Choroid plexus epithelial cell (primary cell): ENCODE measurements at places on chromosomes 7 and 10.

- DNase-seq: no peak
Observed at GRCh38 chr7:149880638-149881311, 7.0 kb downstream of the ATP6V0E2 start.

DNA sequence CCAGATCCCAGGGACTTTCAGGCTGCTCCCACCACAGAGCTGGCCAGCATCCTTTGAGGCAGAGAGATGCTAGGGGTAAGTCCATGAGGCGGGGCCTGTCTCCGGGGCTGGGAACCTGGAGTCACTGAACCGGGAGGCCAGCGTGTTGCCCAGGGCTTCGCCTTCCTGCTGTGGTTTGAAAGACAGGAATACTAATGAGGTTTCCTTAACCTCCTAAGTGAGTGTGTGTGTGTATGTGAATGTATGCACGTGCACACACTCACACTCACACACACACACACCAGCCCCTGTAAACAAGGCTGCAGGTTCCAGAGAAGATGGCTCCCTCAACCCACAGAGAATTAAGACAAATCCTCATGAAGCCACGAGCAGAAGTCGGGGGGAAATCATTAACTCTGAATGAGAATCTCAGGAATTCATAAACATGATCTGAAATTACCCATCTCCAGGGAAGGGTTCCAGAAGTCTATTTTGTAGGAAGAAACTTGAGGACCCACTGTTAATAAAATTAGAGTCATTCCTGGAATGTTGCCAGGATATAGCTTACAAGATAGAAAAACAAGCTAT, 20.3 kb upstream of the PFKP start:
- DNase-seq: peak; percentile 23

GRCh38 chr7:5656233-5656632, 125.2 kb downstream of the RNF216 start:
- DNase-seq: no peak

DNA sequence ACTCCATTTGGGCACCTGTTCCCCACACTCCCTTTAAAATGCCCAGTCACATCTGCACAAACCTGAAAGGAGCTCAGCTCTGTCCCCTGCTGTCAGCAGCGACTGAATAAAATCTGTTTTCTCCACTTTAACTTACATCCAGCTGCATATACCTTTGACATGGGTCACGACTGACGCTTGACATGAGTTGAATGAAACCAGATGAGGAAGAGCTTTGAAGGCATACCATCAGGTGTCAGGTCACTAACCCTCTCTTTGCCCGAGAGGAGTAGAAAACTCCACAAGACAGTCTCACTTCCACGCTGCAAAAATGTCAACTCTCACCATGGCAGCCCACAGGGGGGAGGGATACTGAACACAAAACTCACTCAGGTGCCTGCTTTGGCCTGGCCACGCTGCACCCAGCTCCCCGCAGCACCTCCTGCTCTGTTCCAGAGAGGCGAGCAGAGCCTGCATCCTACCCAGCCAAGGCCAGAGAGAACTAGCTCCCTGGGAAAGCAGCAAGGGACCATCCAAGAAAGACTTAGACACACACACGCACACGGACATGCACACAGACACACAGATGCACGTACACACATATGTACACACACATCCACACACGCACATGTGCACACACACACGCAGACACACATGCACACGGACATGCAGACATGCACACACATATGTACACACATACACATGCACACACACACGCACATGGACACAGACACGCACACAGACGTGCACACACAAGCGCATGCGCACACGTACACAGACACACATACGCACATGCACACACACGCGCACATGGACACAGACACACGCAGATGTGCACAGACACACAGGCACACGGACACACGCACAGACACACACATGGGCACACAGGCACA, 191.0 kb downstream of the MAD1L1 start:
- no peak for DNase-seq

DNA sequence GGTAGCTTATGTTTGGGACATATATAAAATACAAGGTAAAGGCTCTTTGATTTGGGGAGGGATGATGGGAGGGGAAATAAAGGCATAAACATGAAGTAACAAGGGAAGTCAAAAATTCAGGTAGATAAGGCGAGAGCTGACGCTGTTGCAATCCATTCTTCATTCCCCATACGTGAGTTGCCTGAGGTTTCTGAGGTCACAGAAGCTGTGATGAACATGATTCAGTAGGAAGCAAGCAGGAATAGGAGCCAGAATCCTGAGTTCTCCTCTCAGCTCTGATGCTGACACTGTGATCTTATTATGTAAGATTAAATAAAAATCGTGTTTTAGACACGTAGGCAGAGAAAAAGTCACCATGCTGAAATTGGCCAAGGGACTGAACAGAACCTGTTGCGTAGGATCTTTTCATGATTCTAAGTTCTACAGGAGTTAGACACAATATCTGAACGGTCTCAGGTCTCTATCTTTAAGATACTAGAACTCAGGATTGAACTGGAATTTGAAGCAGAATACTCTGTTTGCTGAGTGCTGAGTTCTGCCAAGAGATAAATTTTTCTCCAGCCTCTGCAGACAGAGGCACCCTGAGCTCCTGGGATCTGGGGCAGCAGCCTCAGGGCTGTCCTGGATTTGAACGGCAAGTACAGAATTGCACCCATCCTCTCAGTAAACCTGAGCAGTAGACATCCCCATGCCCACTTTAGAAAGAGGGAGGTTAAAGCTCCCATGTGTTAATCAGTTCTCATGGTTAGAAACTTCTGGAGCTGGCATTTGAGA, 21.0 kb downstream of the KLF6 start:
- peak; percentile 66 for DNase-seq

DNA sequence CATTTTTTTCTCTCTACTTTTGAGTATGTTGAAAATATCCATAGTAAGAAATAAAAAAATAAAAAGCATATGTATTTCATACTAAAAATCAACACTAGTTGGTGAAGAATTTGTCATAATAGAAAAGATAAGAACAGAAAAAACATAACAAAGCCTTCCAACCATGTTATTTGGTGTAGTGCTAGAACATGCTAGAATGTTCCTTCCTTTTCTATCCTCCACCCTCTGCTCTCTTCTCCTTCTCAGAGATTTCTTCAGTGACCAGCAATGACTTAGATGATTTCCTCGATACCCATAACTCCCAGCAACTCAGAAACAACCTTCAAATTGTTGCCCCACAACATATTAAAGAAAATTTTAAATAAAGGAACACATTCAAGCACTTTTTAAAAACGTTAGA, 2.6 kb downstream of the ZC3HAV1 start:
- no peak for DNase-seq

- no peak for DNase-seq
Observed at GRCh38 chr7:79608005-79608404, 154.5 kb upstream of the MAGI2 start.

- DNase-seq: no peak
Observed at GRCh38 chr7:132519936-132520335, 56.3 kb downstream of the PLXNA4 start.

- DNase-seq: no peak
Observed at GRCh38 chr10:70455213-70455630, 13.7 kb upstream of the NODAL start.

DNA sequence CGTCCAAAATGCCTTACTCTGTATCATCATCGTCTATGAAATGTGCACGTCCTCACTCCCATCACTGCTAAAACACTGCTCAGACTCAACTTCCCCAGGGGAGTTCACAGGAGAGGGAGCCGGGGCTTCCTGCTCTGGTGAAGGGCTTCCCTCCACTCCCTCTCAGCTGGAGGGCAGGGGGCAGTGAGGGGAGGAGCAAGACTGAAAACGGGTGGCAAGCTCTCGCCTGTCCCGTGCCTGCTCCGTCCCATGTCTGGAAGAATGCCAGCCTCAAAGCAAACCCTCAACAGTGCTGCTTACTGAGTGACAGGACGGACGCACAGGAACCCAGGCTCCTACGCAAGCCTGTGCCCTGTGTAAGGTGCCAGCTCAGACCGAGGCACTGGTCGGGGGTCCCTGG, 25.1 kb downstream of the PRKAG2 start:
- no peak for DNase-seq

DNA sequence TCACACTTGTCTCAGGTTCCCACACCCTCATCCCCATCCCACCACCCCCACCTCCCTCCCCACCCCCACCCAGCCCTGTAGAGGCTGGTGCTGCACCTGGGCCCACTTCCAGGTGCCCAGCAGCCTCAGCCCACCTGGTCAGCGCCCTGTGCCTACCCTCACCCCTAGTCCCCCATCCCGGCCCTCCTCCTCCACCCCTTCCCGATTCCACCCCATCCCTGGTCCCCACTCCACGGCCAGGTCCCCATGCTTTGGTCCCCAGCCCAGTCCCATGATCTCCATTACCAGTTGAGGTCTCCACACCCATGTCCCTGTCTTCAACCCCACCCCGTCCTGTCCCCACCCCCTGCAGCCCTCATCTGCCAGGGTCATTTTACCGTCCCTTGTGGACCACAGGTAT, 24.6 kb upstream of the CNPY1 start:
- DNase-seq: no peak

DNA sequence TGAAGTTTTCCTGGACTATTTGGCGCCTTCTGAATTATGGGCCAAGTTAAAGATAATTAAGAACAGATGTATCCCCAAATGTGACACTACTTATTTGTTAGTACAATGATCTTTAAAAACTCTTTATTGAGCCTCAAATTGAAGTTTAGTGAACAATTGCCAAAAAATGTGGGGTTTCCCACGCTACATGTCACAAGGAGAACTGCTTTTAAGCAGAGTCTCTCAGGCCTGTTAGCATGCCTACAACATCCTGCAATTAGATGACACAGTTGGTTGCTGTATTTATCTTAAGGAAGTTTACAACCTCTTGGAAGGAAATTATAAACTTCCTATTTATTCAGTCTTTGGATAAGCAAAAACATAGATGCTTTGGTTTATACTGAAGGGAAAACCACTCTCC, 733.0 kb downstream of the TNS3 start:
- DNase-seq: peak; percentile 14
